ENCODE measurements at places on chromosomes 7 and 10.

- no peak for DNase-seq
Observed at GRCh38 chr7:49639808-49640207, 133.6 kb upstream of the VWC2 start.

DNA sequence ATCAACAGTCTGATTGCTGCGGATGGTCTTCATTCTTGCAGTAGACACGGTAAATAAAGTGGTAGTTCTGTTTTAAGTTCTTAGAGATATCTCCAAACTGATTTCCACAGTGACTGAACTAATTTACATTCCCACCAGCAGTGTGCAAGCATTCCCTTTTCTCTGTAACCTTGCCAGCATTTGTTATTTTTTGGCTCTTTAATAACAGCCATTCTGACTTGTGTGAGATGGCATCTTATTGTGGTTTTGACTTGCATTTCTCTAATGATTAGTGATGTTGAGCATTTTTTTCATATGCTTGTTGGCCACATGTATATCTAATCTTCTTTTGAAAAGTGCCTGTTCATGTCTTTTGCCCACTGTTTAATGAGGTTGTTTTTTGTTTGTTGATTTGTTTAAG lies 30.2 kb upstream of the CXCL12 start:
- no peak for DNase-seq

DNA sequence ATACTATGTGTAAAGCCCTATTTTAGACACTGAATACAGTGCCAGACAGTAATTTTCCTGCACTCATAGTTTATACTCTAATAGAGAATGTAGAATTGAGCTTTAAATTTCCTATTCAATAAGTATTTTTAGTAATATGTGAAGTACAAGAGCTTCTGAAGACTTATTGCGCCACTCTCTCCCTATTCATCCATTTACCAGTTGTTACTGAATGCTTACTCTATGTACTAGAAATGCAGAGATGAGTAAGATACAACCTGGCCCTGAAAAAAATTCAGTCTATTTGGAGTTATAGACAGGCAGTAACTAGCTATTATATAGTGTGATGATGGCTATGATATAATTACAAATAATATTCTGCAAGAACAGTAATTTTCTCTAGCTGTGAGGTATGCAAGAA lies 98.8 kb downstream of the ADK start:
- DNase-seq: no peak

GRCh38 chr7:322111-322671 lies 32.2 kb downstream of the FOXL3 start:
- peak; percentile 84 for DNase-seq

GRCh38 chr10:31709476-31709875 lies 219.2 kb downstream of the ARHGAP12 start:
- no peak for DNase-seq

GRCh38 chr10:43105956-43106229 lies 29.0 kb downstream of the RET start:
- DNase-seq: no peak

DNA sequence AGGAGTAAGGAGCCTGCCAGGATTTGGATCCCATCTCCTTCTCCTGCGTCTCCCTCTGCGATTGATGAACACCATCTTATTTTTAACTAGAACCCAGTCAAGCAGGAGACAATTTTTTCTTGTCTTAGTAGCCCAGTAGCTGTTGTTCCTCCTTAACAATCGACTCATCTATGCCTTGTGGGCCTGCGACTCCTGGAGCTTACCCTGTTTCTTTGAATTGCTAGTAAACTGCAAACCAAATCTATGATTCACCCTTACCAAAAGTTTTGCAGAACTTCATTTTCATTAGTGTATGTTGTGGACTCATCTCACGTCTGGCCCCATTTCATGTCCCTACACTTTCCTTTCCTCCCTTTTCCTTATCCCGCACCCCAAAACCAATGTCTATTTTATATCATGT lies 37.7 kb downstream of the TRIL start:
- DNase-seq: no peak

GRCh38 chr7:154680894-154681659 lies 321.8 kb downstream of the PAXIP1 start:
- peak; percentile 79 for DNase-seq

DNA sequence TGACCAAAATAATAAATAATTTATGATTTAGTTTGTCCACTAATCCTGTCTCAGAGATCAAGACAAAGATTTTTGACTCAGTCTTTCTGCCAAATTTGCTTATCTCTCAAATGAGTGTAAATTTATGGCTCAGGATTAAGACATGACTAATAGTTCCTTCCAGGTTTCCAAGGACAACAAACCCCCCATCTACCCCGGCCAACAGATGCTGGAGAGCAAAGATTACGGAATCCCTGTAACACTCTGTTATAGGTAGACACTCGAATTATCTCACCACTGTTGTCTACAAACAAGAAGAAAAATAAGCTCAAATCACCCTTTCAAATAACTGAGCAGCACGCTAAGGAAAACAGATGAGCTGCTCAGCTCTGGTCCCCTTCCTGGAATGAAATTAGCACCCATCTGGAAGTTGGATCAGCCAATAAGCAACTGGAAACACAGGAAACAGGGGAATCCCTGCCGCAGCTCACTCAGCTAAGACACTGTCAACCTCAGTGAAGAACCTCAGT lies 56.8 kb upstream of the SVIL start:
- no peak for DNase-seq

DNA sequence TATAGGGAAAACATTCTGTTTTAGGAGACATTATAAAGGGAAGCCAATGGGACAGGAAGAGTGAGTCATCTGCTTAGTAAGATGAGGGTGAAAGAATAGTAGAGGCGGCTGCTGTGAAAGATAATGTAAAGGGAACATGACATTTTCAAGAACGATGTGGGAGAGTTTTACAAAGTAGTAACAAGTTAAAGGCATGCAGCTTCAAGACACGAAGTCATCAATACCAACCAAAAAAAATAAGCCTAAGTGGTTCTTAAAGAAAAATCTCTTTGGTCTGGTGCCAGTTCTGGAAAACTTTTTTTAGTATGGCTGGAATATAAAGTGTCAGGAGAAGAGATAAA lies 6.1 kb downstream of the GSTO1 start:
- DNase-seq: no peak

- no peak for DNase-seq
Observed at GRCh38 chr7:155665957-155666287, 21.5 kb downstream of the RBM33 start.

DNA sequence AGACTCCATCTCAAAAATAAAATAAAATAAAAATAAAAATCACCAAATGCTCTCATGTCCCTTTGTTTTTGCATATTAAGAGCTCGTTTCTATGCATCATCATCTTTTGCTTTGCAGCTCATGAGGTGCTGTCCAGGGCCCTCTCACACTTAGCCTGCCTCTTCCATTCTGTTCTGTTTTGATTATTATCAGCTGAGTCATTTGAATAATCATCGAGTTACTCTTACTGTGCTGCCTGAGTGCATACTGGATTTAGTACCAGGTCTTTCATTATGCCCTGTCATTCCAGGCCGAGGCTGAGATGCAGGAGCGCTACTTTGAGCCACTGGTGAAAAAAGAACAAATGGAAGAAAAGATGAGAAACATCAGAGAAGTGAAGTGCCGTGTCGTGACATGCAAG lies 33.0 kb downstream of the UCMA start:
- no peak for DNase-seq

GRCh38 chr10:12466704-12467305 lies 117.5 kb downstream of the CAMK1D start:
- no peak for DNase-seq

DNA sequence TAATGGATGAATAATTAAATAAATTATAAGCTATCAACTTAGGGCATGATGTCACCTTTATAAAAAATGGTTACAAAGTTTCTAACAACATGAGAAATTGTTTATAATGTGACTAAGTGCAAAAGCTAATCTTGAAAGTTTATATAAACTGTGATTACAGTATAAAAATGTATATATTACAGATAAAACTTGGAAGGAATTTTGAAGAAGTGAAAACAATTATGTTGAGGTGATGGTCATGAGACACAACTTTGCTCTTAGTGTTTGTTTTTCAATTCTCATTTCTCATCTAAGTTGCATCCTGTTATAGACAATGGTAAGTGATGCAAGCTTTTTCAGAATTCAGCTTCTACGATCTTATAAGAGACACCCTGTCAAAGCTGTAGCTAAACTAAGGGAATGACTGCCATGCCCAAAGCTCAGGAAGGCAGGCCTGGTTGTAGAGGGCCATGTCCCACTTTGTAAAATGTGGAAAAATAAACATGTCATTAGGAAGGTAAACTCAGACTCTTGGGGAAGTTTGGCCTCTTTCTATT lies 23.9 kb downstream of the MACC1 start:
- no peak for DNase-seq

DNA sequence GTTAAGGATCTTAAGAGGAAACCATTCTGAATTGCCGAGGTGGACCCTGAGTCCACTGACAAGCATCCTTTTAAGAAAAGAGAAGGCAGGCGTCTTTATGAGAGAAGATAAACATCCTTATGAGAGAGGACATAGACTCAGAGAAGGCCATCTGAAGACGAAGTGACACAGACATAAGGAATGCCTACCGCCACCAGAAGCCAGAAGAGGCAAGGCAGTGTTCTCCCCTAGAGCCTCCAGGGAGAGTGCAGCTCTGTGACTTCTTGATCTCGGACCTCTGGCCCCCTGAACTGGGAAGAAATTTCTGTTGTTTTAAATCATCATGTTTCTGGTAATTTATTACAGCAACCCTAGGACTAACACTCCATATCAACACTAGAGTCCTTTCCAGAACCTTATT lies 25.2 kb upstream of the ING3 start:
- DNase-seq: no peak

GRCh38 chr7:65980478-65981250 lies 1.3 kb downstream of the GUSB start:
- DNase-seq: peak; percentile 52

GRCh38 chr10:120929166-120929565 lies 78.0 kb downstream of the WDR11 start:
- no peak for DNase-seq

DNA sequence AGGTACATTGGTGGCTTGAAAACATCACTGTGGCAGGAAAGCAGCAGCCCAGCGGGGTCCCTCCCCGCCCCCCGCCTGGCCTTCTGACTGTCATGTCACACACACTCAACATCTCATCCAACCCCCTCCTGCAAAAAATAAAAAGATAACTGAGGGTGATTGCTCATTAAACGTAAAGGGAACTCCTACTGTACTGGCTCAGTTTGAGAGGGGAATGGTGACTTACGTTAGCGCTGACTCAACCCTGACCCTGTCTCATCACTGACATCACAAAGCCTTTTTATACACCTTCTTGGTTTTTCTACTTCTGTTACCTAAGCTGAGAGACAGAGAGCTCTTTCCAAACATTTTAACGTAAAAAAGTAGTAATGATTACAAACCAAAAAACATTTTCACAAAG lies 48.8 kb downstream of the ADARB2 start:
- DNase-seq: no peak

DNA sequence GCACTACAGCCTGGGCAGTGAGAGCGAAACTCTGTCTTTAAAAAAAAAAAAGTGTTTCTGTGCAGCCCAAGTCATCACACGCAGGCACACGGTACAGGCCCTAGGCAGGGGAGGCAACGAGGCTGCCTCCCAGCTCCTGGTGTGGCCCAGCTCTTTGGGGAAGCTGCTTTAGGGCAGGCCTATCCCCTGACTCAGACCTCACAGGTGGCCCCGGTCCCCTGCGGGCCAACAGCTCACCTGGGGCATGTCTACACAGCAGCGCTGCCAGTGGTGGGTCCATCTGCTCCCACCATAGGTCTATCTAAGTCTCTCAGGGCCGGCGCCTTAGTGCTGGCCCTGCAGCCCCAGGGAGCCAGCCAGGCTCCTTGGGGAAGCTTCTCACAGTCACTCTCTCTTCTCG lies 31.4 kb downstream of the ZAN start:
- DNase-seq: no peak

DNA sequence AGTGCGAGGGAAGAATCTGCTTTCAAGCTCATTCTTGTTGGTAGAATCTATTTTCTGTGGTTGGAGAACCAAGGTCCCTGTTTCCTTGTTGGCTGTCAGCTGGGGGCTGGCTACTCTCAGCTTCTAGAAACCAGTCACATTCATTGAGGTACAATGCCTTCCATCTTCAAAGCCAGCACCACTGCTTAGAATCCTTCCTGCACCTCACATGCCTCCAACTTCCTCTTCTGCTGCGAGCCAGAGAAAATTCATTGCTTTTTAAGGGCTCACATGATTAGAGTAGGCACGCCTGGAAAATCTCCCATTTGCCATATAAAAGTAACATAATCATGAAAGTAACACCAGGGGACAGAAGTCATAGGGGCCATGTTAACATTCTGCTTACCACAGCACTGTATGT lies 28.7 kb downstream of the TES start:
- no peak for DNase-seq

- DNase-seq: peak; percentile 60
Observed at GRCh38 chr10:79246209-79246581, 101.1 kb upstream of the PPIF start.

DNA sequence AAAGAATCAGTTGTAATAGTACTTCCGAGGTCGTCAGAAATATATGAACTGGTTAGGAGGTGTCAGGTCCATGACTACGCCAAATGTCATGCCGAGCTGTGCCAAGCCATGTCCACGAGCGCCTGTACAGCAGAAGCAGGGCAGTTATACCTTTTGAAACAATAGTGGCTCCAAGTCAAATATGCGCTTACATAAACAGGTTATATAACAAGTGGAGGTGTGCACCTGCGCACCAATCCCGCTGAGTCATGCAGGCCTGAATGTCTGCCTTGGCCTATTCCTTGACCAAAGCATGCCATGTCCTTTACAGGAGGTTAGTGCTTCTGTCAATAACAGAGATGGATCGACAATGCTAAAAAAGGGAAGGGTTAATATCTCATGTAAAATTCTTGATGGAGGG lies 21.3 kb upstream of the TRUB1 start:
- DNase-seq: no peak

GRCh38 chr10:120588311-120588710 lies 131.3 kb downstream of the PLPP4 start:
- DNase-seq: no peak

DNA sequence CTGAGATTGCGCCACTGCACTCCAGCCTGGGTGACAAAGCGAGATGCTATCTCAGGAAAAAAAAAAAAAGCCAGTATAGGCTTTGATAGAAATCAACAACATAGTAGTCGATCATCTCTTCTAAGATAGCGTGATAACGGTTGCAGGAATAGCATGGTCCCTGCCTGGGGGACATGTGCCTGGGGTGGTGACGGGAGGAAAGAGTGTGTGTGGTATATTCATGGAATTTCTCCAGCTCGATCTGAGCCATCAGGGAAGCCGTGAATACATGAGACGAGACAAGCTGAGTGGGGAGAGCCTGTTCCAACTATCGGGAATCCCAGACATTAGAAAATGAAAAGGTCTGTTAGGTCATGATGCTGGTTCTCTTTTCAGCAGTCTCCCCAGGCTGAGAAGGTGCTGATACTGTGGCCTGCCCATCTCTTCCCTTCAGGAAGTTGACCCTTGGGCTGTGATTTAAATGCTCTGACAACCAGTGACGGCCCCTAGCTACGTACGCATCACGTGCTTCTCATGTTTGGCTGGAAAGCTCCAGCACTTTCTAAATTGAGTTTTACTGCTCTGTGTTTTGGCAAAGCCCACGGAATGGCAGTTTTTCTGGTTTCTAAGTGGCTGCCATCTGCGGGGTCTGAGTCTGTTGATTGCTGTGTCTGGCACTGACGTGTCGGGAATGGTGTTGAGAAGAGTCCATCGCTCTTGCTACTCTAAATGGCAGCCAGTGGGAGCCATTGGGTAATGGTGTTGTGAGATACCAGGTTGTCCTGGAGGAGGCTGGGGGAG lies 229.3 kb downstream of the CCDC3 start:
- no peak for DNase-seq

GRCh38 chr7:96026611-96027010 lies 254.3 kb downstream of the DYNC1I1 start:
- DNase-seq: no peak

GRCh38 chr7:24733414-24734060 lies 23.7 kb downstream of the GSDME start:
- no peak for DNase-seq

- no peak for DNase-seq
Observed at GRCh38 chr10:26863351-26864076, 2.8 kb upstream of the ABI1 start.

Data from testis (tissue), 5 donors.